NCI-H2081 (cell line): ENCODE measurements at places on chromosomes 16 and 17.

- DNase-seq: no peak
These were observed 258.8 kb upstream of the CDH5 start for GRCh38 chr16:66107661-66108060.

- peak; percentile 80 for DNase-seq
These were observed 21.7 kb downstream of the KNOP1 start for GRCh38 chr16:19696328-19696727.

DNA sequence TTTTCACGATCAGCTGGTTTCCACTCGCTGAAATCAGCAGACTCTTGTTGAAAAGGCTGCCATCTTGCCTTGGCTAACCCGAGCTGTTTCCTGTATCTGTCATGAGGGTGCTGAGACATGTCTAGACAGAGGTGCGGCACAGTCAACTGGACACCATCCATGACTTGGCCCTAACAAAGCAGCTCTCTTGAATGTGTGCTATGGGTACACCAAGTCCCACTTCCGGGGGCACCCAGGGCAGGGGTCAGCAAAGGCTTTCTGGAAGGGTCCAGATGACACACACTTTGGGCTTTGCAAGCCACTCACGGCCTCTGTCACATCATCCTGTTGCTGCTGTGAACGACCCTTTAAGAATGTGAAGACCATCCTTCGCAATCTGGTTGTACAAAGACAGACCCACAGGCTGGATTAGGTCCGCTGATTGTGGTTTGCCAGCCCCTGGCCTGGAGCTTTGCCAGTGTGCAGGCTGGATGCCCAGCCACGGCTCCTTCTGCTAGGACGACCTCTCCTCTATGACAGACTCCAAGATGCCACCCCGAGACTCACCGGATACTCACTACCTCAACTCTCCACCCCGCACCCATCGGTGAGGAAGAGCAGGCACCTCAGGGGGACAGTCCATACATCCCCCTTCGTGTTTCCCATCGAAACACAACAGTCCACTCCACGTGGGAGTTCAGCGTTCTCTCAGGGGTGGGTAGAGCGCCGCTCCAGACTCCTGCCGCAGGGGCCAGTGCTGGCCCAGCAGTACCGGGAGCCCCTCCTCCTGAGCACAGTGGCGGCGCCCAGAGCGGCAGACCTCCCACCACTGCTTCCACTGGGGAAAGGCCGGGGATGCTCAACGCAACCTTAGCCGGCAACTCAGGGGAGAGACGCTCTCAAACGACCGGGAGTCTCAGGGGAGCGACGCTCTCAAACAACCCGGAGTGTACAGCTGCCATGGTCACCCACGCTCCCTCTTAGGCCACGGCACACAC lies 123.5 kb downstream of the ANKRD11 start:
- no peak for DNase-seq

GRCh38 chr16:53041320-53042051 lies 11.2 kb downstream of the CHD9NB start:
- DNase-seq: no peak

GRCh38 chr16:3454093-3454492 lies 10.6 kb downstream of the NAA60 start:
- no peak for DNase-seq
